ENCODE measurements at places on chromosomes 4 and X.

DNA sequence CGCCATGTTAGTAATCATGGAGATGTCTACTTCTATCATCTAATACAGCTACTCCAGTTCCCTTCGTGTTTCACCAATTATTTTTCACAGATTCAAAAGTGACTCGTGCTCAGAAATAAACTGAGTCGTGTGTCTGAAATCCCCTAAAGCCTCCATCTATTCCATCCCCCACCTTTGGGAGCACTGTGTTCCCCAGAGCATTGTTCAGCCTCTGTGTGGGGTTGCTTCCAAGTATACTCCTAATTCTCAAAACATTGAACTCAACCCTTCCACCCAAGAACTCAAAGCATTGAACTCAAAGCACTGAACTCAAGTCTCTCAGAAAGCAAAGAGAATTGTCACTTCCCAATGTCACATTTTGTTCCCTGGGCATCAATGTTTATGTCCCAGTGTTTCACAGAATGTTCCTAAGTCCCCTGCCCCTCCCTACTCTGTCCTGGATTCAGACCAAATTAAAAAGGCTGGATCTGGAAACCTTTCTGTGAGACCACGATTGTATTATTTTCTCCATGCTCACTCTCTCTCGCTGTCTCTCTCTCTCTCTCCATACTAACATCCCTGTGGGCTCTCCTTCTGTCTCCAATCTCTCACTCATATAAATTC is 138.5 kb upstream of the QRFPR start:
- no peak for DNase-seq

GRCh38 chrX:68889249-68889648 is 60.4 kb downstream of the EFNB1 start:
- no peak for DNase-seq

GRCh38 chr4:7370038-7370437 is 64.7 kb downstream of the PSAPL1 start:
- no peak for DNase-seq

GRCh38 chr4:165198329-165198728 is 9.0 kb upstream of the KLHL2 start:
- DNase-seq = peak; percentile 76

- DNase-seq = no peak
Observed at GRCh38 chr4:153792618-153793247, 3.9 kb upstream of the SFRP2 start.

DNA sequence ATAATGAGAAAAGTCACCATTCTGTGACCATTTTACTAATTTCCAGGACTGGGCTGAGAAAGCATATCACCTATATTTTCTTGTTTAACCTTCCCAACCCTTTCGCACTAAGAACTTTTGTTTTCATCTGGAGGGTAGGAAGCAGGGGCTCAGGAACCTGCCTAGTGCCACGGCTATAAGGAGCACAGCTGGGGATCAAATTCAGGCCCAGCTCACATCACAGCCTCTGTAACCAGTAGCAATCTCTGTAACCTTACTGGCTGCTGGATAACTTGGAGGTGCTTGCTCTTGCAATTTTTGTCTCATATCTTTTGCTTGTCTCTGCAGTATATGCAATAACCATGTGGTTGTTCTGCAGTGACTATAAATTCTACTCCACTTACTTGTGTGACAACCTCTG is 76.7 kb upstream of the PLAC1 start:
- no peak for DNase-seq

DNA sequence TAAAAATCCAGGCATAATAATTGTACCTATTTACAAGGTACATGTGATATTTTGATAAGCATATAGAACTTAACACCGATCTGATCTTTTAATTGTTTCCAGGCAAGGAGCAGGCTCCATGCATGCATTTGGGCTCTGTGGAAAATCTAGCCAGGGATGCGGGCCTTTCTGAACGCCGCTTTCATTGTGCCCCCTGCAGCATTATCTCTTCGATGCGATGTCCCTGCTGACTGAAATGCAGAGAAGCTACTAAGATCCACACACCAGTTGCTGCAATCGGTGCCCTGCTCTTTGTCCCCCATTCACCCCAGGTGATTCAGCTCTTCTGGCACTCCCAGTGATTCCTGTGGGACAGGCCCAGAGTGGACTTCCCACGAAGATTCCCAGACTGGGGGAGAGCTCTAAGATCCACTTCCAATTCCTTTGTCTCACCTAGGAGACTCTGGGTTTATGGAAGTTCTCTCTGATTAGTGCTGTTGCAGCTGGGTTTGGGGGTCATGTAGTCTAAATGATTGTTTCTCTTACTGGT is 254.3 kb upstream of the AGA start:
- no peak for DNase-seq

DNA sequence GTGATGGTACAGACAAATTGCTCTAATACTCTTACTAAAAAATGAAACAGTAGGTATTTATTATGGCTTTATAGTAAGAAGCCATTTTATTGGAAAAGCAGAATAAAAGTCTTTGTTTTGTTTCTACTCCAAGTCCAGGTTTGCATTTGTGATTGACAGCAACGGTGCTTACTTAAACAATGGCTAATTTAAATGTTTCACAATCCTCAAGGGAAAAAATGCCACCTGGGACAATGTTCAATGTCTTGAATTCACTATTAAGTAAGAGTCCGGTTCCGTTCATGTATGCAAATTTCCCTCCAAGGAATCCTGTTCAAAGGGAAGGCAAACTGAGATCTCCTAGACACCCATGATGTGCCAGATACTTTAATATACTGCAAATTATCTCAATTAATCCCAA is 123.6 kb downstream of the RBM47 start:
- DNase-seq = no peak

DNA sequence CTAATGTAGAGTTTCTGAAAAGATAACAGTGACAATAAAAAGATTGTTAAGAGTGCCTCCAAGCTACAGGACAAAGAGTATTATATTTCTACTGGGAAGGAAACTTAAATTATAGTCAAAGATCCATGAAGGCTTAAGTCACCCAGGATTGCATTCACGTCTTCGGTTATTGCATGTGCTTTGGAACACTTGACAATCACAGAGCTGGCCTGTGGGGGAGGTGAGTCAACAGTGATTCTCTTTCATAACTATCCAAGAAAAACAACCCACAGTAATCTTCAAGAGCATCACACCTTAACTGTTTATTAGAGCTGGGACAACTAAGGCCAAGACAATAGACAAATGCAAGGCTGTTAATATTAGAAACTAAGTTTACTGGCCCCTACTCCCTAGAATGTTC is 40.3 kb downstream of the PDGFC start:
- DNase-seq = peak; percentile 93

DNA sequence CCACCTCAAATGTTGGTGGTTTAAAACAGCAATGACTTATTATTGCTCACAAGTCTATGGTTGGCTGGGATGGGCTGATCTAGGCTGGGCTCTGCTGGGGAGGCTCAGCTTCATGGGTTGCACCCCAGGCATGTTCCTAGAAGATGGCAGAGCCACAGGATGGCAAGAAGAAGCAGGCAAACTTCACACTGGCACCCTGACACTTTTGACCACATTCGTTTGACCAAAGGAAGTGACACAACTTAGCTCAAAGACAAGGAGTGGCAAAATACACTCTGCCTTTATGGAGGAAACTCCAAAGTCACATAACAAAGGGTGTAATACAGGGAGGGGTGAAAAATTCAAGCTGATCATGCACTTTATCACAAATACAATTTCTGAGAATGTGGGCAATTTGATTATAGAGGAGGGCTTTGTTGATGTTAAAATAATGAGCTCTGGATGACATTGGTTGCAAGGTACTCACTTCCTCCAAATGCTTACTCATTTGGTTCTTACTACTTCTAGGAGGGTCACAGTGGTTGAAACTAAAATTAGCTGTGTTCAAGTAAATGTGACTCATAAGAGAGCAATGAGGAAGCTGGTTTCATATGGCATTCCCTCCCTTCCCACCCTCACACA is 249.2 kb upstream of the RPS6KA3 start:
- DNase-seq = peak; percentile 96

GRCh38 chr4:128462103-128462783 is 174.6 kb upstream of the PGRMC2 start:
- no peak for DNase-seq

DNA sequence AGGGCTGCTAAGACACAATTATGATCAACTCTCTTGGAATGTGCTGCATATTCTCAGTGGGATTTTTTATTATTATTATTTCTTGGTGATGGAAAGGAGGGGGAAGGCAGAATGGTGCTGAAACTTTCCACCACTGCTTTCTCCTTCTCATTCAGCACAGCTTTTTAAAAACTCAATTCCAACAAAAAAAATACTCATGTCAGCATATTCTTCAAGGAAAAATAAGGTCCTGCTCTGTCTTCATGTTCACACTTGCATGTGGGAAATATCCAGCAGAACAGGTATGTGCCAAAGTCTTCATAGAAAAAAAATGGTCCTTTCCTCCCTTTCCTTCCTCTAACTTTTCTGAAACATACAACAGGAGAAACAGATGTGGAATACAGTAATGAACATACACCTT is 144.0 kb upstream of the ADAMTS3 start:
- no peak for DNase-seq

GRCh38 chrX:23317799-23318724 is 16.6 kb upstream of the PTCHD1 start:
- peak; percentile 4 for DNase-seq

Measured in fibroblast of lung (primary cell).